ENCODE measurements at places on chromosomes 13 and 19. TPM values are rescaled to one million over a fixed set of nuclear protein-coding genes. Genes with fewer than 3 reads are reported as not detected.

CYP2F1 gene
- not detected for total RNA-seq

DNA sequence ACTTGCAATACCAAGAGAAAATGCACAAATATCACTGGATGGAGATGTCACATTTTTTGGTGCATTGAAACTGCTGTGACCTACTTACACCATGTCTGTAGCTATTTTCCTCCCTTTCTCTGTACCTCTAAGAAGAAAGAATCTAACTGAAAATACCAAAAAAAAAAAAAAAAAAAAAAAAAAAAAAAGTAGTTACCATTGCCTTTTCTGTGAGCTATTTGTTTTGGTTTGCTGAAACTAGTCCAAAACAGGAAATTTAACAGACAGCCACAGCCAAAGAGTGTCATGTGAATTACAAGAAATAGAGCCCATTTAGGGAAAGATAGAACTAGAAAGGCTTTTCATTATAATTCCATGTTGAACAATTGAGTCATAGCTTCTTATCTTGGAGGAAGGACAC is 37.3 kb downstream of the TNFSF13B start:
- no peaks in the 10 kb centered on the region for H3K27me3 ChIP-seq
- H3K36me3 ChIP-seq, result no peaks in the 10 kb centered on the region
- DNase-seq, result no peak

SYCN gene
- not detected for total RNA-seq

CDC16 gene
- total RNA-seq, result 79.5 TPM

KLK3 gene
- not detected for total RNA-seq

GRCh38 chr13:31588893-31589292 is 150.4 kb upstream of the RXFP2 start:
- no peak overlapping the region for H3K4me3 ChIP-seq
- H3K36me3 ChIP-seq, result no peaks in the 10 kb centered on the region

FUT6 gene
- not detected for total RNA-seq

GRCh38 chr19:13012690-13013608 is 17.7 kb downstream of the NFIX start:
- H3K27ac ChIP-seq, result no peak overlapping the region
- DNase-seq, result peak; percentile 13
- H3K4me3 ChIP-seq, result peak overlapping the region; percentile 52
- H3K4me1 ChIP-seq, result peaks cover 25% of the 10 kb centered on the region
- peaks cover 34% of the 10 kb centered on the region for H3K27me3 ChIP-seq

GRCh38 chr13:34478376-34478775 is 463.7 kb upstream of the NBEA start:
- no peaks in the 10 kb centered on the region for H3K27me3 ChIP-seq
- DNase-seq, result no peak
- no peak overlapping the region for H3K4me3 ChIP-seq
